ENCODE measurements at places on chromosomes 11 and 22. TPM values are rescaled to one million over a fixed set of nuclear protein-coding genes. Genes with fewer than 3 reads are reported as not detected.

P2RX3 gene
- not detected for total RNA-seq

MYO7A gene
- 8.9 TPM for total RNA-seq

CARD16 gene
- total RNA-seq, result 1.5 TPM

LRRN4CL gene
- 0.64 TPM for total RNA-seq

OR10G7 gene
- not detected for total RNA-seq

FZD4 gene
- total RNA-seq, result 60.6 TPM

CABP4 gene
- total RNA-seq, result not detected

GRM5 gene
- total RNA-seq, result not detected

SCGB1D2 gene
- total RNA-seq, result not detected

BCO2 gene
- total RNA-seq, result 2.2 TPM

SIK2 gene
- 40.2 TPM for total RNA-seq

CBX7 gene
- 5.2 TPM for total RNA-seq

GRCh38 chr11:94877443-94878200, 95.7 kb downstream of the CWC15 start:
- DNase-seq, result no peak
- peaks cover 7% of the 10 kb centered on the region for H3K36me3 ChIP-seq
- H3K27me3 ChIP-seq, result no peaks in the 10 kb centered on the region
- no peak overlapping the region for H3K4me3 ChIP-seq

DNA sequence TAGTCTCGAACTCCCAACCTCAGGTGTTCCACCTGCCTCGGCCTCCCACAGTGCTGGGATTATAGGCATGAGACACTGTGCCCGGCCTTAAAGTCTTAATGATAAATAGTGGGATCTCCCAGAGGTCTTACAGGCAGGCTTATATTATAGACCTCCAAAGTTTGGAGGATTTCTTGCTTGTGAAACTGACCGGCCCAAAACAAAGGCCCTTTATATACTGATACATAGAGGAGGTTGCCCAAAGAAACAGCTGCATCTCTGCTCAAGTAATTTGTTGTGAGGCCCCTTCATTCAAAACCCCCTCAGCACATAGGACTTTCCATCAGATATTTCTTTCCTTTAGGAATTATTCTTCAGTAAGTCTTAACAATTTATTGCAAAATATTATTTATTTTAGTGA, 27.4 kb upstream of the RDX start:
- no peak for DNase-seq
- no peaks in the 10 kb centered on the region for H3K27me3 ChIP-seq
- no peak overlapping the region for H3K4me3 ChIP-seq
- H3K4me1 ChIP-seq, result peaks cover 21% of the 10 kb centered on the region

GRCh38 chr11:34002420-34002819, 49.1 kb upstream of the CAPRIN1 start:
- H3K4me1 ChIP-seq, result peaks cover 6% of the 10 kb centered on the region
- no peak for DNase-seq
- no peaks in the 10 kb centered on the region for H3K36me3 ChIP-seq

GRCh38 chr11:73949912-73950311, 914 bp upstream of the DNAJB13 start:
- no peaks in the 10 kb centered on the region for H3K27me3 ChIP-seq
- no peak overlapping the region for H3K27ac ChIP-seq
- H3K4me3 ChIP-seq, result no peak overlapping the region
- H3K36me3 ChIP-seq, result no peaks in the 10 kb centered on the region
- no peak for DNase-seq

DNA sequence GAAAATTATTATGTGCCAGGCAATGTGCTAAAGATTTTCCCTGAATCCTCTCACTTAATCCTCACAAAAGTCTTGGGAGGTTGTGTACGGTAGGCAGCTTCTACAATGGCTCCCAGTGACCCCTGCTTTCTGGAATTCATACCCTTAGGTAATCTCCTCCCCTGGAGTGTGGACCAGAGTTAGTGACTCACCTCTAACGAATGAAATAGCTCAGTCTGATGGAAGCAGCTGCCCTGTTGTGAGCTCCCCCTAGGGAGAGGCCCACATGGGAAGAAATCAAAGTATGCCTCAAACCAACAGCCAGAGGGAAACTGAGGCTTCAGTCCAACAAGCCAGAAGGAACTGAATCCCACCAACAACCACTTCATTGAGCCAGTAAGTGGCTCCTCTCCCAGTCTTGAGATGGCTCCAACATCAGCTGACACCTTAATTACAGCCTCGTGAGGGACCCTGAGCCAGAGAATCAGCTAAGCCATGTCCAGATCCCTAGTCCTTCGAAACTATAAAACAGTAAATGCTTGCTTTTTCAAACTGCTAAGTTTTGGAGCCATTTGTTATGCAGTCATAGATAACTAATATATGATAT, 98.9 kb upstream of the ISX start:
- no peak for DNase-seq
- H3K27me3 ChIP-seq, result no peaks in the 10 kb centered on the region
- no peaks in the 10 kb centered on the region for H3K36me3 ChIP-seq

GRCh38 chr11:2780850-2781407, 81.1 kb upstream of the KCNQ1OT1 start:
- no peak overlapping the region for H3K4me3 ChIP-seq
- H3K27me3 ChIP-seq, result no peaks in the 10 kb centered on the region
- H3K27ac ChIP-seq, result peak overlapping the region; percentile 4
- no peak for DNase-seq
- H3K4me1 ChIP-seq, result peaks cover 7% of the 10 kb centered on the region
- no peaks in the 10 kb centered on the region for H3K36me3 ChIP-seq

DNA sequence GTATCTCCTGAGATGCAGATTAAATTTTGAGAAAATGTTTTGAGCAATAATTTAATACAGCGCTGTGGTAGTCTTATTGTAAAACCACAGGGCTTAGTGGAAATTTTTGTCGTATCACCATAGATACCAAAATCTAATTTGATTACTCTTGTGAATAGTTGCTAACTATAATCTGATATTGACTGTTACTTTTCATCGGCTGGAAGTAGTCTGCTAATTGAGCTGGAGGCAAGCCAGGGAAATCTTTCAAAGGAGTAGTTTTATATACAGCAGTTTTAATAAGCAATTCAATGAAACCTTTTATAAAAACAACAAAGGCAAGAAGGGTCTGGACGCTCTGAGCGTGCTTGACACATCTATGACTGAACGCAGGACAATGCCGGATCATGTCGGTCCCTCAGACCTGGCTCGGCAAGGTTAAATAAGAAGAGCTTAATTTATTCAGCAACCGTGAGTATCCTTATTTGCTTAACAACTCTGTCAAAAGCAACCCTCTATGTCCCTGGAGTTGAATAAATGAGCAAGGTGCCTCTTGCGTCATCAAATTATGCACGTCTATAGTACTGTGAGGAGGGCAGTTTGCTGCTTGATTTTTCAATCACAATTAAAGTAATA, 121.2 kb downstream of the NCAM1 start:
- no peaks in the 10 kb centered on the region for H3K27me3 ChIP-seq
- H3K36me3 ChIP-seq, result no peaks in the 10 kb centered on the region
- DNase-seq, result no peak
- H3K4me1 ChIP-seq, result no peaks in the 10 kb centered on the region

GRCh38 chr11:46966773-46967172, 30.2 kb downstream of the CSTPP1 start:
- H3K4me3 ChIP-seq, result no peak overlapping the region
- H3K4me1 ChIP-seq, result no peaks in the 10 kb centered on the region
- no peak overlapping the region for H3K27ac ChIP-seq
- DNase-seq, result no peak
- H3K27me3 ChIP-seq, result no peaks in the 10 kb centered on the region
- no peaks in the 10 kb centered on the region for H3K36me3 ChIP-seq

DNA sequence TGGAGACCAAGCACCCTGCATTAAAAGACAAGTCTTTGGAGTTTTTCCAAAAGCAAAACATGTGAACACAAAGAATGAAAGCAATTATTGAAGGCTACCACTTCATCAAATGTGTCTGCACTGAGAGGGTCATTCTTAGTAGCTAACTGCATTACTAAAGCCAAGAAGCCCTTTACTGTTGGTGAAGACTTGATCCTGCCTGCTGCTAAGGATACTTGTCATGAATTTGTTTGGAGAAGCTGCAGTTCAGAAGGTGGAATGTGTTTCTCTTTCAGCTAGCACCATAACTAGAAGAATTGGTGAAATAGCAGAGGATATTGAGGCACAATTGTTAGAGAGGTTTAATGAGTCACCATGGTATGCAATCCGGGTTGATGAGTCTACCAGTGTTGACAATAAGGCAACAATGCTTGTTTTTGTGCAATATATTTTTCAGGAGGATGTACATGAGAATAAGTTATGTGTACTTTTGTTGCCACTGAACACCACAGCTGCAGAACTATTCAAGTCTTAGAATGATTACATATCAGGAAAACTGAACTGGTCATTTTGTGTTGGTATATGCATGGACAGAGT, 457.3 kb upstream of the ISX start:
- DNase-seq, result no peak
- H3K4me3 ChIP-seq, result no peak overlapping the region
- no peaks in the 10 kb centered on the region for H3K27me3 ChIP-seq
- no peaks in the 10 kb centered on the region for H3K36me3 ChIP-seq
- no peaks in the 10 kb centered on the region for H3K4me1 ChIP-seq
- no peak overlapping the region for H3K27ac ChIP-seq

- no peaks in the 10 kb centered on the region for H3K36me3 ChIP-seq
- no peak overlapping the region for H3K27ac ChIP-seq
- 0 out of 2 replicates have a peak, but pooled peaks cover 4% of the 10 kb centered on the region for H3K4me1 ChIP-seq
- no peak overlapping the region for H3K4me3 ChIP-seq
- DNase-seq, result no peak
- no peaks in the 10 kb centered on the region for H3K27me3 ChIP-seq
Measured at GRCh38 chr11:79269611-79270307, 171.1 kb downstream of the TENM4 start.

DNA sequence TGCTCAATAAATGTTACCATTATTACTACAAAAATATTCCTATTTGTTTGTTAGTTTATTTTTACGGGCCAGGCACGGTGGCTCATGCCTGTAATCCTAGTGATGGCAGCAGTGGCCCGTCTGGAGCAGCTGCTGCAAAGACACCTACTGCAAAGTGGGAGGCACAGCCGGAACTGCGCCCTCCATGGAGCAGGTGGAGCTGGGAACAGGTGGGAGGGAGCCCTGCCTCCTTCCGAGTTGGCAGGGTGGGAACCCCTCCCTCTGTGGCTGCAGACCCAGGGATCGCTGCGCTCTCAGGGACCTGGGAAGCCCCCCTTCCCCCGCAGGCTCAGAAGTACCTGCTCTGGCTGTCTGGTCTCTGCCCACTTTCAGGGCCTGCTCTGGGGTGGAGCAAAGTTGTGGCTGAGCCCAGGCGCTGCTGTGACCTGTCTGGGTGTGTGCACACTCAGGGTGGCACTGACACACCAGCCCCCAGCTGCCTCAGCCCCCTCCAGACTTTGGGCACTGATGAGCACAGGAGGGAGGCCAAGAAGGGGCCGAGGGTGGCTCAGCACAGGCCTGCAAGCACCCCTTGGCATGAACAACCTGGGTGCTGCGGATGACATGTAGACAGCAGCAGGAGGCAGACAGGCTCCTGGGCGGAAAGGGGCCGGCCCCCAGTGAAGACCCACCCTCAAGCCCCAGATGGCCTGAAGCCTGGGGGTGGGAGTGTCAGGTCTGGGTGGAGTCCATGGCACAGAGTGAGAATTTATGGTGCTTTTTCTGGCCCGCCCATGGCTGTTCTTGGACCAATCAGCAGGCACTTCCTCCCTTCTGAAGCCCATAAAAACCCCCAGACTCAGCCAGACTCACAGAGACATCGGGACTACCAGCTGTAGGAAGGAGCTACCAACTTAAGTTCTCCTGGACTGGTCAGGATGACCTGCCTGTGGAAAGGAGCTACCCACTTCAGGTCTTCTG, 103.7 kb upstream of the CLMP start:
- H3K36me3 ChIP-seq, result no peaks in the 10 kb centered on the region
- no peak overlapping the region for H3K4me3 ChIP-seq
- peaks cover 3% of the 10 kb centered on the region for H3K27me3 ChIP-seq
- H3K27ac ChIP-seq, result no peak overlapping the region

- peaks cover 1% of the 10 kb centered on the region for H3K27me3 ChIP-seq
- no peaks in the 10 kb centered on the region for H3K4me1 ChIP-seq
- no peak overlapping the region for H3K4me3 ChIP-seq
Measured at GRCh38 chr11:123526027-123526805, 96.1 kb downstream of the GRAMD1B start.

GRCh38 chr11:47864901-47865300, 16.8 kb upstream of the NUP160 start:
- H3K36me3 ChIP-seq, result no peaks in the 10 kb centered on the region
- H3K4me1 ChIP-seq, result peaks cover 15% of the 10 kb centered on the region
- DNase-seq, result no peak
- no peaks in the 10 kb centered on the region for H3K27me3 ChIP-seq

GRCh38 chr11:124800226-124800929, at the start of gene MSANTD2:
Gene MSANTD2, minus strand, starts transcription at chr11:124800406. Its CDS starts 26 bp downstream, at chr11:124800380.
- DNase-seq, result peak; percentile 92
- H3K27me3 ChIP-seq, result no peaks in the 10 kb centered on the region
- H3K27ac ChIP-seq, result peak within 1 kb of the TSS; percentile 65
- H3K36me3 ChIP-seq, result no peaks in the 10 kb centered on the region
- peaks cover 17% of the 10 kb centered on the region for H3K4me1 ChIP-seq

GRCh38 chr11:27129686-27130085, 89.1 kb downstream of the BBOX1 start:
- no peak for DNase-seq
- H3K27ac ChIP-seq, result no peak overlapping the region
- no peaks in the 10 kb centered on the region for H3K4me1 ChIP-seq
- H3K4me3 ChIP-seq, result no peak overlapping the region
- H3K27me3 ChIP-seq, result no peaks in the 10 kb centered on the region
- H3K36me3 ChIP-seq, result no peaks in the 10 kb centered on the region

DNA sequence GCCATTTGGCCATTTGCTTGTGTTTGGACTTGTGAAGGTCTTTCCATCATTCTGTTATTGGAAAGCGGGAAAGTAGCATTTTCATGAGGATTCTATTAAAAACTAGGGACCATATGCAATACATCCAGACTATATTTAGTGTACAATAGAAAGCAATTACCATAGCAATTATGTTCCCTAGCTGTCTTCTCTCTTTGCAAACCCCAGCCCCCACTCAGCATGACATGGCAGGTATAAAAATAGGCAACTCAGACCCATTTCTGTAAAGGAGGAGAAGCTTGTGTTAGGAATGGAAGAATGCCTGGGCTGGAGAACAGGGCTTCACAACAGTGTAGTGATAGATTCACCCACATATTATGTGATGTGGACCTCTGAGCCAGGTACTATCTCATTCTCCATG, 12.4 kb downstream of the OR51B6 start:
- no peak overlapping the region for H3K27ac ChIP-seq
- no peaks in the 10 kb centered on the region for H3K27me3 ChIP-seq
- no peak overlapping the region for H3K4me3 ChIP-seq
- no peaks in the 10 kb centered on the region for H3K4me1 ChIP-seq
- no peak for DNase-seq

GRCh38 chr11:109590782-109591181, 168.8 kb downstream of the C11orf87 start:
- no peaks in the 10 kb centered on the region for H3K4me1 ChIP-seq
- no peak overlapping the region for H3K27ac ChIP-seq
- no peak for DNase-seq
- H3K36me3 ChIP-seq, result no peaks in the 10 kb centered on the region

- H3K27ac ChIP-seq, result no peak overlapping the region
Measured at GRCh38 chr11:8354622-8355415, 91.1 kb upstream of the LMO1 start.

- no peak for DNase-seq
- H3K4me1 ChIP-seq, result peaks cover 42% of the 10 kb centered on the region
- H3K4me3 ChIP-seq, result no peak overlapping the region
- H3K36me3 ChIP-seq, result no peaks in the 10 kb centered on the region
- H3K27me3 ChIP-seq, result no peaks in the 10 kb centered on the region
- peak overlapping the region; percentile 92 for H3K27ac ChIP-seq
Measured at GRCh38 chr11:28592141-28592540, 484.0 kb downstream of the METTL15 start.

- H3K4me3 ChIP-seq, result no peak overlapping the region
- H3K27ac ChIP-seq, result no peak overlapping the region
- DNase-seq, result no peak
Measured at GRCh38 chr11:36976741-36977140, 378.7 kb upstream of the RAG2 start.

Data from Caco-2 (cell line).